Endothelial cell (in vitro differentiated cells): ENCODE measurements at places on chromosomes 6 and 20. TPM values are rescaled to one million over a fixed set of nuclear protein-coding genes. Genes with fewer than 3 reads are reported as not detected.

DNA sequence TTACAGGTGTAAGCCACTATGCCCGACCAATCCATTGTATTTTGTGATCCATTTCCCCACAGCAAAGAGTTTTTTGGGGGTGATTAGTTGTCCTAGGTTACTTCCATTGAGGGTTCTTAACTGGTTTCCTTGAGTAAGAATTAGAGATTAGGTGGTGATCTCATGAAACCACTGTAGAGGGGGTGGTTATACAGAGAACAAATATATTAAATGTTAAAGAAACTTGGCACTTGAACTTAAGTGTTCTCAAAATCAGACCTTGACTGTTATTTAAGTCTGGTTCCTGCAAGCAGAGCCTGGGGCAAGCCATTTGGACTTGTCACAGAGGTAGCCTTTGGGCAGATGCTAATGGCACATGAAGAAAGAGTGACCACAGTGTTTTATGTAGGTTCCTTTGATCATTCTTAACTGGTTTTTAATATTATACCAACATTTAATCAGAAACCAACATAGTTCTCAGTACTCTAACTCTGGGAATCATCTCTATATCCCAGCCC is 288.5 kb downstream of the SOX4 start:
- no peak for DNase-seq

GRCh38 chr6:152091201-152091600 is 283.7 kb downstream of the ESR1 start:
- no peak for DNase-seq

MEA1 gene
- total RNA-seq = 61.0 TPM

DNA sequence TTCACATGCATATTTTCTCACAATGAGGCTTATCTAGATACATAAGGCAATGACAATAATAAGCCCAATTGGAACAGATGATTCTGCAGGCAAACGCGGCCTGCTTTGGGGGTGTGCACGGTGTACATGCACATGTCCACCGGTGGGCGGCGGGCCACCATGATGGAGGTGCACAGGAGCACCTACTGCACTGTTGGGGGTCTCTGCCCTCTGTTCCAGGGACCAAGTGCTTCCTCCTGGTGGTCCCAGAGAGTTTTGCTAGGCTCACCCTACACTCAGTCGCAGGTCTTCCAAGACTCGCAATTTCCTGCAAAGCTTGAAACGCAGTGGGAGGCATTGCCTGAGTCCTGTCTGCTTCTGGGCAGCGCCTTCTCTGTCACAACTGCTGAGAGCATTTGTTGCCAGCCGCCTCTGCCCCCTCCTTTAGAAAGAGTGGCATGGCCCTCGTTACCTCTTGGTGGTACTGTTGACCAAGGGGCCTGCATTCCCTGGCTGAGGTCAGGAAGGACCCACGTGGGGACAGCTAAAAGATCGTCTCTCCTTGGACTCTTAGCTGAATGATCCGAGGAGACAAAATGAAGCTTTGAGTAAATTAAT is 135.3 kb downstream of the ERMARD start:
- no peak for DNase-seq

- DNase-seq = no peak
These were observed 32.1 kb downstream of the BFSP1 start for GRCh38 chr20:17499041-17499440.

RWDD1 gene
- total RNA-seq = 38.0 TPM

DNA sequence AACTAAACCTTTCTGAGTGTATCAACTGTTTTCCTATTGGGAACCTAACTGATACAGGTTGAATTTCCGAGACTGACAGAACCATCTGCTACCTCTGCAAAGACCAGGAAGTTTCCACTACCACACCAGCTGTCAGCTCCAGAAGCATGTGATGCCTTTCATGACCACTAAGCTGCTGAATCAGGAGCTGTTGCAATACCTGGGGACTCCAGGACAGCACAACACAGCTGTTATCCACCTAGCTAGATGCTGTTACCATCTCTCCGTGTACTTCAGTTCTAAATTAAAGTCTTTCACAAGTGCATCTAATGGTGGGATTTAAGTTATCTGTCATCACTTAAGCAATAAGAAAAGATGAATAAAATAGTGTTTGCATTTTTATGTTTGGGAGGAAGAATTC is 158.2 kb upstream of the IMPG1 start:
- DNase-seq = no peak
